ENCODE measurements at places on chromosomes 4 and X. TPM values are rescaled to one million over a fixed set of nuclear protein-coding genes. Genes with fewer than 3 reads are reported as not detected.

DNA sequence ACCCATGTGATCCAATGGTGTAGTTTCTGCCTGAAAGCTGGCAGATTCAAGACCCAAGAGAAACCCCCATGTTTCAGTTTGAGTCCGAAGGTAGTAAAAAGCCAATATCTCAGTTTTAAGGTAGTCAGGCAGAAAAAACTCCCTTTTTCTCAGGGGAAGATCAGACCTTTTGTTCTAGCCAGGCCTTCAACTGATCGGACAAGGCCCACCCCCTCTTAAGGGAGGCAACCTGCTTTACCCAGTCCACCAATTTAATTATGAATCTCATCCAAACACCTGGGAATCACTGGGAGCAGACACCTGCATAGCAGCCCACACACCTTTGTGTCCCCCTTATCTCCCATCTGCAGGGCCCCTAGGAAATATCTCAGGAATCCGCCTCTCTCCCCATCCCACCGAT lies 322.0 kb downstream of the STK32B start:
- H3K4me3 ChIP-seq = no peak overlapping the region
- no peak overlapping the region for H3K27ac ChIP-seq
- H3K27me3 ChIP-seq = no peaks in the 10 kb centered on the region
- no peaks in the 10 kb centered on the region for H3K4me1 ChIP-seq
- no peaks in the 10 kb centered on the region for H3K36me3 ChIP-seq
- DNase-seq = no peak

DNA sequence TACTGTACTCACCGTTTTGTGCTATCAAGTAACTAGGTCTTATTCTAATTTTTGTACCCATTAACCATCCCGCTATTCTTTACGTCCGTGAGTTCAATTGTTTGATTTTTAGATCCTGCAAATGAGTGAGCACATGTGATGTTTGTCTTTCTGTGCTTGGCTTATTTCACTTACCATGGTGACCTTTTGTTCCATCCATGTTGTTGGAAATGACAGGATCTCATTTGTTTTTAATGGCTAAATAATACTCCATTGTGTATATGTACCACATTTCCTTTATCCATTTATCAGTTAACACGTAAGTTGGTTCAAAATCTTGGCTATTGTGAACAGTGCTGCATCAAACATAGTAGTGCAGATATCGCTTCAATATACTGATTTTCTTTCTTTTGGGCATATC lies 48.3 kb downstream of the USP9X start:
- H3K4me1 ChIP-seq = no peaks in the 10 kb centered on the region
- no peak for DNase-seq
- peaks cover 5% of the 10 kb centered on the region for H3K36me3 ChIP-seq
- no peaks in the 10 kb centered on the region for H3K27me3 ChIP-seq
- no peak overlapping the region for H3K4me3 ChIP-seq

DNA sequence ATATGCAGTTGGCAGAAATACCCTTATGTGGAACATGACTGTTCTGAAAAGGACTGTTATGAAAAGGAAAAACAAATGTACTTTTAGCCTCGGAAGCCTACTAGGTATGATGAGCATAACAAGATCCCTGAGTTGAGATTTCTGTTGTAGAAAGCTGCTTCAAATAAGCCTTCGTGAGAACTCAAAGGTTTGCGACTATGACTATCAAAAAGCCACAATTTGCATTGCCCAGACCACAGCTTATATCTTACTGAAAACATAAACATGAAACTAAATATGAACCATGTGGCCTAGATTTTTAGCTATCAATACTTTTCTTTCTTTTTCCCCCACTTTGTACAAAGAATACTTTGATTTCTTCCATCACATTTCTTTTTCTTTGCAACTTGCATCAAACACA lies 398.2 kb upstream of the LCORL start:
- no peaks in the 10 kb centered on the region for H3K27me3 ChIP-seq
- H3K27ac ChIP-seq = no peak overlapping the region
- H3K36me3 ChIP-seq = no peaks in the 10 kb centered on the region
- no peaks in the 10 kb centered on the region for H3K4me1 ChIP-seq
- DNase-seq = no peak

GRCh38 chr4:132269303-132269990 lies 879.6 kb upstream of the PCDH10 start:
- no peak for DNase-seq
- no peaks in the 10 kb centered on the region for H3K36me3 ChIP-seq
- no peak overlapping the region for H3K27ac ChIP-seq
- no peaks in the 10 kb centered on the region for H3K27me3 ChIP-seq
- no peaks in the 10 kb centered on the region for H3K4me1 ChIP-seq

- DNase-seq = no peak
- H3K27me3 ChIP-seq = no peaks in the 10 kb centered on the region
- no peak overlapping the region for H3K4me3 ChIP-seq
- no peak overlapping the region for H3K27ac ChIP-seq
- H3K36me3 ChIP-seq = no peaks in the 10 kb centered on the region
Observed at GRCh38 chrX:125810856-125811255, 355.2 kb downstream of the DCAF12L2 start.

GRCh38 chr4:177256950-177257349 lies 52.7 kb upstream of the NEIL3 start:
- H3K36me3 ChIP-seq = no peaks in the 10 kb centered on the region
- H3K4me1 ChIP-seq = no peaks in the 10 kb centered on the region
- no peaks in the 10 kb centered on the region for H3K27me3 ChIP-seq
- no peak for DNase-seq
- no peak overlapping the region for H3K27ac ChIP-seq

DNA sequence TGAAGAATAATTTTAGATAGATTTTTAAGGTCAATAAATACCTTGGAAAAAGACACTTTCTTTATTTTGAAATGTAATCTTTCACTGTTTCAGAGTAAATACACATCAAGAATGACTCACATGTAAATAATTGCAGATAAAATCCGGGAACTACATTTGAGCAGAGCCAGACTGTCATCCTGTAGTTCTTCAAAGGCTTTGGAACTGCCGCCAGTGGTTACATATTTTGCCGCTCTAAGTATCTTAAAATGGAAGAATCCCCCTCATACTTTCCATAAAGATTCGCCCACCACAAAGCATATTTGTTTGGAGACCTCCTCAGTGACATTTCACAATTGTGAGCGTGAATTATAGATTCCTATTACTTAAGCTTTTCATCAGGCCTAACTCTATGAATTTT lies 607.8 kb upstream of the ZFP42 start:
- no peak overlapping the region for H3K4me3 ChIP-seq
- DNase-seq = no peak
- no peaks in the 10 kb centered on the region for H3K27me3 ChIP-seq
- H3K27ac ChIP-seq = no peak overlapping the region

The SMIM43 gene
- 0.44 TPM for total RNA-seq

The SPON2 gene
- 2.7 TPM for total RNA-seq
